ENCODE measurements at places on chromosomes 2 and 18.

GRCh38 chr18:22503803-22504202, 86.1 kb upstream of the CTAGE1 start:
- no peak for DNase-seq

DNA sequence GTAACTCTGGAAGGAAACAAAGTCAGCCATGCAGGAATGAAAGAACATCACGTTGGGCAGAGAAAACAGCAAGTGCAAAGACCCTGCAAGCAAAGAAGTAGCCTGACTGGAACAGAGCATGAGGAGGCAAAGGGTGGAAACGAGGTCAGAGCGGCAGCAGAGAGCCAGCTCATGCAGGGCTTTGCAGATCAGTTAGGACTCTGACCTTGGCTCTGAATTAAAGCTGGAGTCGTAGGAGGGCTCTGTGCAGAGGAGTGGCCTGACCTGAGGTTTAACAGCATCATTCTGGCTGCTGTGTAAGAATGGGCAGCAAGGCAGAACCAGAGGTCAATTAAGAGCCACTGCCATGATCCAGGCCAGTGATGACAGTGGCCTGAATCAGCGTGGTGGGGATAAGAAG, 220.7 kb downstream of the PRKCE start:
- DNase-seq = no peak

DNA sequence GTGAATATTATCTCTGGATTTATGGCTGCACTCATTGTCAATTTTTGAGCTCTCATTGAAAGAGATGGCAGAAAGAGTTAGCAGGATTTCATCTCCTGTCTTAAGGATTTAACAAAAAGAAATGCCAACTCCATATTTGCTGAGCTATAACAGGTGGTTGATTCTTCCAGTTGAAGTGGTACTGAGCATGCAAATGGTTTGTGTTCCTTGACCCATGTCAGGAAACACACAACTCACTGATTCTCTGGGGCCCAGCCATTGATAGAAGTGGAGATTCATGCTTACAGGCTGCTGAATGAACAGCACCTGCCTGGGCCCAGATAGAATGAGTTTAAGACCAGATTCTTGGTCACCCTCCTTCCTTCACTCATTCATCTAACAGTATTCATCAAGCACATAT, 128.8 kb downstream of the CERS6 start:
- no peak for DNase-seq

GRCh38 chr2:197890168-197890567, 85.8 kb downstream of the PLCL1 start:
- DNase-seq = no peak

- DNase-seq = no peak
These were observed 86.2 kb downstream of the HNRNPLL start for GRCh38 chr2:38516526-38516925.

- no peak for DNase-seq
These were observed 102.2 kb downstream of the LRRC30 start for GRCh38 chr18:7333025-7333562.

DNA sequence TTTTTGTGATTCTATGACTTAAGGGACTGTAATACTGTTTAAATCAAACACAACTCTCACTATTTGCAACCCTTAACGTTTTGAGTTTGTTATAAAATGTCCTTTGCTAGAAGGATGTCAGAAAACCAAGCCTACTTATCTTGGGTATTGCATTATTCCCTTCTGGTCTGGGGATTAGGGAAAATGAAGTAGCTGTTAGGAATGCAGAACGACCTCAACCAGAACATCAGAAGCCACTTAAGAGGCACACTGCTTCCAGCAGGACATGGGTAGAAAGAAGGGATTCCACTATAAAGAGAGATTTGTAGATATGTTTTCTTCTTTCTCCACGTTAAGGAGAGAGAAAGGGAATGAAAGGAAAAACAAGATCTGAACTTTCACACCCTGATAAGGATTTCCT, 101.2 kb downstream of the SETBP1 start:
- DNase-seq = no peak

DNA sequence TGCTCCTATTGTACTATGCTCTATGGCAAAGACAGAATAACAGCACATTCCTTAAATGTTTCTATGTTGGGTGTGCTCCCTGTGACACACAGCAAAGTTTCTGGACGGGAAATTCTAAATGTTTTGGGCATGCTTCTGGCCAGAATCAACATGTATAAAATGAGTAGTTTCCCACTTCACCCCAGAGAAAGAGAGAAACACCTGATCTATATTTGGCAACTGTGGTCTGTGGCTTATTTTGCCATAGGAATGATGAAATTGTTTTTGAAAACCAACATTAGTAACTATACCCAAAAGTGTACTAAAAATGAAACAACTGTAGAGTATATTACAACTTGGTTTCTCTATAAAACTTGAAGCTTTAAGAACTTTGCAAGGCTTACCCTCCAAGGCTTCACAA, 89.1 kb downstream of the RAD51AP2 start:
- DNase-seq = no peak

GRCh38 chr2:33763671-33764310, 164.7 kb upstream of the FAM98A start:
- DNase-seq = no peak

GRCh38 chr2:78034706-78035105, 512.5 kb upstream of the LRRTM4 start:
- DNase-seq = no peak

- DNase-seq = no peak
These were observed 61.9 kb upstream of the RIOK3 start for GRCh38 chr18:23391156-23391555.

DNA sequence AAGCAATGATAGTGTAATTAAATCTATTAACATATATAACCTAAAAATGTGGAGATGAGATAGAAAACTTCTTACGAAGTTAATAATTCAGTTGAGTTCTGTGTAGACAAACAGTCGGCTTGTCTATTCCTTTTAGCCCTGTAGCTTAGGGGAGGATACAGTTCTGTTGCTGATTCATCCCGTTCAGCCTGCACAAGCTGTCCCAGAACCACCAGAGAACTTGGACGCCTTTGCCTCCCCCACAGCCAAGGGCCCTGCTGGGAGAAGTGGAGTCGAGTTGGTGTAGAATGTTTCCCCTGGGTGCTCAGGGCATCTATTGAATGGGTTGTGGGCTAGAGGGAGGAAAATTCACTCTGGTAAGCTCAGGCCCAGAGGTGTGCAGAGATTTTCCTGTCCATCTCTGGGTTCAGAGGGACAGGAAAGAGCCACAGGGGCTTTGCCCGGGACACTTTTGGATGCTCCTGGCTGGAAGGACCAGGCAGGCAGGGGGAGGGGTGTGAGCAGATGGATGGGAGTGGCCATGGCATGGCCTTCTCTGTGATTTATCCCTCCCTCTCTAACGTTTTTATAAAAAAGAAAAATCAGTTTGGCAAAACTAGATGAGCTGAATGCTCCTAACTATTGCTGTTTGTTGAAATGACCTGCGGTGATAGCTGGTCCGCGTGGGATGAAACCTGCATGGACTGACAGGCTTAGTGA, 42.8 kb upstream of the GALR1 start:
- DNase-seq = no peak

GRCh38 chr18:78238404-78239089, 741.1 kb upstream of the SALL3 start:
- DNase-seq = no peak

DNA sequence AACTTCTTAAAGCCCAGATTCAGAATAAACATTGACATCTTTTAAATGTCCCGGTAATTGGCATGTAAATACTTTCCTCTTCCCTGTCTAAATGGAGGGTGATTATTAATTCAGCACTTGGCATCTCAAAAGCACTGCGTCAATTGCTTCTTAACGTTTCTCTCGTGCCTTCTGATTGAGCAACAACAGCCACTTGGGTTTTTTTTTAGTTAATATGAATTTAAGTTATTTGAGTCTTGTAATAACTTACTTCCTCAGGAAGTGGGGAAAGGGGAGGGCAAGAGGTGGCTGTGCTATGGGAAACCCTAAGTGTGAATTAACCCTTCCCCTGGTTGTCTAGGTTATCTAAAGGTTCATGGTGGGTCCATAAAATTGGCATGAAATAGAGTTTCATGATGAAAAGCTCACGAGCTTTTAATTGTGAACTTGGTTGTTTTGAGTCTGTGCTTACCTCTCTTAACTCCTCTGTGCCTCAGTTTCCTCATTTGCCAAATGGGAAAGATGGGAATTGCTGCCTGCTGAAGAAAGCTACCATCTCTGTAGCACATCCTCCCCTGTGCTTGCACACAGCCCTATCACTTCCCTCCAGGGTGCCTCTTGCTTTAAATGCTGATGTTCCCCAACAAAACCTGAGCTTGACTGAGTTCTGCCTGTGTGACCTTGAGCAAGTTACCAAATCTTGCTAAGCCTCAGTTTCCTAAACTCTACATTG, 126.3 kb upstream of the BCL2L11 start:
- no peak for DNase-seq

GRCh38 chr2:232982926-232983668, 30.0 kb downstream of the NGEF start:
- DNase-seq = no peak

DNA sequence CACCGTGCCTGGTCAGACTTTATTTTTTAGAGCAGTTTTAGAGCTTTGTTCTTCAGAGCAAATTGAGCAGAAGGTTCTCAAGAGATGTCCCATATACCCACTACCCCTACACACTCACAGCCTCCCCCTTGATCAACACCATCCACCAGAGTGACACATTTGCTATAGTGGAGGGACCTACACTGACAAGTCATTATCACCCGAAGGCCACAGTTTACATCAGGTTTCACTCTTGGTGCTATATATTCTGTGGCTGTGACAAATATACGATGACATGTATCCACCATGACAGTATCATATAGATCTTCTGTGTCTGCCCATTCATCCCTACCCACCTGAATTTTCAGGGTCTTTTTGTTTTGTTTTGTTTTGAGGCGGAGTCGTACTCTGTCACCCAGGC, 15.4 kb upstream of the ATP6V1C2 start:
- no peak for DNase-seq

DNA sequence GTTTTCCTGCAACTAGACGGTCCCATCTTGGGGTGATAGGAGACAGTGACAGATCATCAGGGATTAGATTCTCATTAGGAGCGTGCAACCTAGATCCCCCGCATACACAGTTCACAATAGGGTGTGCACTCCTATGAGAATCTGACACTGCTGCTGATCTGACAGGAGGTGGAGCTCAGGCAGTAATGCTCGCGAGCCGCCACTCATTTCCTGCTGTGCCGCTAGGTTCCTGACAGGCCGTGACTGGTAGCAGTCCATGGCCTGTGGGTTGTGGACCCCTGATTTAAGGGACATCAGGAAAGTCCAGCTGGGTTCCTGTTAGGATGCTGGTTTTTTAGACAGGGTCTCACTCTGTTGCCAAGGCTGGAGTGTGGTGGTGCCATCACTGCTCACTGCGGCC, 48.7 kb downstream of the PTPRM start:
- DNase-seq = no peak

DNA sequence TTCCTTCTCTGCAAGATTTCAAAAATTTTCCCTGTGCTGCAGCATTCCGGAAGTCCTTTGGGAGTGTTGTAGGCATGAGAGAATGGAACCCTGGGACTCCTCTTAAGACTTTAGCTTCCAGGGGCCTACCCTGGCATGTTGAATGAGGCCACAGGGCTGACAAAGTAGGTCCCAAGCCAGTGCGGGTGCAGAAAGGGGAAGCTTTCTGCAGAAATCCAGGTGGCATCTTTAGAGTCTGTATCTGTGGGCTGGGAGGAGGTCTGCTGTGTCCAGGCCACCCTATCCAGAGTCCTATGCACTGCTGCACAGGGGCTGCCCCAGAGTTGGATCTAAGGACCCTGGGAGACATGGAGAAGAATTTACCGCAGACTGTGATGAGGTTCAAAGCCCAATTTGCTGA, 1.9 kb upstream of the SIX2 start:
- no peak for DNase-seq

GRCh38 chr2:96730212-96730611, 9.7 kb downstream of the LMAN2L start:
- no peak for DNase-seq

GRCh38 chr2:71713581-71714580, 260.5 kb downstream of the DYSF start:
- no peak for DNase-seq

Measured in pons (tissue), 1 donor.